ENCODE measurements at places on chromosomes 12 and 14. TPM values are rescaled to one million over a fixed set of nuclear protein-coding genes. Genes with fewer than 3 reads are reported as not detected.

DNA sequence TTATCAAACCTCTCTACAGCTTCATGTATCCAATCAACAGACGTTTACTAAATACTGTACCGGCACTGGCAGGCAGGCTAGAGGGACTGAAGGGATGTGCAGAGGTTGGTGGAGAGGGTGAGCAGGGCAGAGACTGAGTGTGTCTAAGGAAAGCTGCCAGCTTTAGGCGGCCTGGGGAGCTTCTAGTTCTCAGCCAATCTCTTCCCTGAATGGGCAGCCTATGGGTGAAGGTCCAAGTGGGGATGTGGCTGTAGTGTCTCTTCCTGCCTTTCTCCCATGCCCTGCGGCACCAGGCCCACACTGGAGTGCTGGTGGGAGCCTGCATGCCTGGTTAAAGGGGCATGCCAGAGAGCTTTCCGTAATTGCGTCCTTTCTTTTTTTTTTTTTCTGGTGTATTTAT, 239.8 kb downstream of the CACNA1C start:
- DNase-seq: no peak

- DNase-seq: no peak
These were observed 6.6 kb downstream of the DCD start for GRCh38 chr12:54641554-54641953.

The CIROP gene
- not detected for total RNA-seq

The HCAR2 gene
- total RNA-seq: not detected

The RPGRIP1 gene
- total RNA-seq: not detected

Measured in glomerular endothelial cell (primary cell).